ENCODE measurements at places on chromosomes 3 and 15.

GRCh38 chr3:102090721-102091045 lies 241.4 kb downstream of the NFKBIZ start:
- DNase-seq: no peak

DNA sequence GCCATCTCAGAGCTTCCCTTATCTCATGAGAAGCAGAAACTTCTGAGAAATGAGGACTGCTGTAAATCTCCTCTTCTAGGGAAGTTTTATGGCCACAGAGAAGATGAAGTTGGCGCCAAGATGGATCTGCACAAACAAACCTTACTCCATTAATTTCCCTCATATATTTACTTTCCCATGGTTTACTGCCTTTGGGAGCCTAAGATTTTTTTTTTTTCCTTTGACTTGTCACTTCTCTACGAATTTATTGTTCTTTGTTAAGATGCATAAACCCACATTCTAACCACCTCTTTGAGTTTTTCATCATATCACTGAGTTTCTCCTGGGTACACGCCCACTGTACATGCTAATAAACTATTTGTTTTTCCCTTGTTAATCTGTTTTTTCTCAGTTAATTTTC lies 21.5 kb upstream of the NPTN start:
- DNase-seq: no peak

- DNase-seq: no peak
These were observed 17.3 kb upstream of the LRIG1 start for GRCh38 chr3:66518126-66518525.

GRCh38 chr3:166274351-166275023 lies 437.3 kb upstream of the BCHE start:
- no peak for DNase-seq

DNA sequence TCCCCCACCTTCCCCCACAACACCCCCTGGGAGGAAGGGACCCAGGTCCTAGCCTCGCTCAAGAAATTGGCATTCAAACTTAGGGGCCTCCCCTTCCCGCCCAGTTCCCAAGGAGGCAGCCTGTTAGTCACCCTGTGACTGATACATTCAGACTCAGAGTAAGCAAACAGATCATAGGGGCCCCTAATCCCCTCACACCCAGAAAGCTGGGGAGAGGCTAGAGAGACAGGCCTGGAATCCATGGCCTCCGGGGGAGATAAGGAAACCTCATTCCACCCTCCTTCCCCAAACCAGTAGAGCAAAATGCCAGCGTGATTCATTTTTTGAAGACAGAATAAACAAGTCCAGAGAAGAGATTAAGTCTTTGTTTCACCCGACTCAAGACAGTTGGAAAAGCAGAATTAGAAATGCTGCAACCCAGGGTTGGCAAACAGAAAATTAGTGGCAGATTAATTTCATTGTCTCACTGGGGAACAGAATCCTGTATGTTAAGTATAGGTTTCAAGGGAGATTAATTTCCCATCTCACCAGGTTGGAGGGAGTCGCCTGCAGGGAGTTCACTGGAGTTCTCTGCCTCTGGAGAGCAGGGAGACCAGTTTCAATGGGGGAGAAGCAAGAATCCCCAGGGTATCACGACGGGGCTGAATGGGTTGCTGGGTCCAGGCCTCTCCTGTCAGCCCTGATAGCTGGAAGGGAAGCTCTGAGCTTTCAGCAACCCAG lies 268.3 kb downstream of the UACA start:
- DNase-seq: no peak

- DNase-seq: no peak
These were observed 21.7 kb downstream of the GRIP2 start for GRCh38 chr3:14518432-14518802.

- no peak for DNase-seq
These were observed 36.2 kb downstream of the CHSY1 start for GRCh38 chr15:101215681-101216080.

- no peak for DNase-seq
These were observed 276.2 kb downstream of the FEZF2 start for GRCh38 chr3:62097121-62097520.

GRCh38 chr3:173138026-173138425 lies 3.0 kb downstream of the SPATA16 start:
- no peak for DNase-seq

GRCh38 chr15:62119227-62119864 lies 45.7 kb downstream of the C2CD4B start:
- DNase-seq: no peak

DNA sequence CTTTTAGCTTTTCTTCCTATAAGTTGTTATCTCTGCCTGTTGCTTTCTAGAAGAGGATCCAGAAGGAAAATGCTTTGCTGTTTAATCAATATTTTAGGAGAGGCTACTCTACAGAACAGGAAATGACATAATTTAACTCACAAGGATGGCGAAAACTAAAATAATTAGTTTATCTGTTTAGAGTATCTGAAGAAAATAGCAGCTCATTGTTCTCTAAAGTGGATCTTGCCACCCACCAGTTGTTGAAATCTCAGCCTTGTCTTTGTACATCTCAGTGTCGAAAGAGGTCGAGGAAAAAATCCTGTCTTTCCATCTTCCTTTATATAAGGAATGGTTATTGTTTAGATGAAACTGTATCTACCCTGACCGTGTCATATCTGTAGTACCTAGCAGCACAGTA lies 126.6 kb downstream of the ZNF609 start:
- DNase-seq: no peak
